T-helper 1 cell (primary cell): ENCODE measurements at places on chromosomes 4 and X.

DNA sequence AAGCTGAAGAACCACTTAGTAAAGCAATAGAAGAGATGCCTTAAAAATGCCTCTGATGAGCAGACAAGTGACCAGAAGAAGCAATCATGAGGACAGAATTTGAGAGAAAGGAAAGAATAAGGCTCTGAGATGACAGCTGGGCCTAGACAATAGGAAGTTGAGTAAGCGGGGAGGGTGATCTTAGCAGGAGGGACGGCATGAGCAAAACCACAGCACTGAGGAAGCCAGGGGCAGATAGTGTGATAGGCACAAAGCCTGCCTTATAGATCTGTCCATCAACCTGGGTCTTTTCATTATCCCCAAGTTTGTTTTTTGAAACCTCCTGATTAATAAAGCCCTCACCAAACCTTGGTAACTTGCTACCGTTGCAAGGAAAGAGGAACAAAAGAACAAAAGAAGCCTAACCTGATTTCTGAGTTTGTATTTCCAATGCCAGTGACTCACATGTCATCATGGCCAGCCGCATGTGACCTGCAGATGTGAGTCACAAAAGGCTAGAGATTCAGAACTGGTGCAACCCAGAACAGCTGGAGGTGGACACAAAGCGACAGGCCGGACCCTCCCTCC lies 55.7 kb upstream of the PPARGC1A start:
- DNase-seq, result no peak

DNA sequence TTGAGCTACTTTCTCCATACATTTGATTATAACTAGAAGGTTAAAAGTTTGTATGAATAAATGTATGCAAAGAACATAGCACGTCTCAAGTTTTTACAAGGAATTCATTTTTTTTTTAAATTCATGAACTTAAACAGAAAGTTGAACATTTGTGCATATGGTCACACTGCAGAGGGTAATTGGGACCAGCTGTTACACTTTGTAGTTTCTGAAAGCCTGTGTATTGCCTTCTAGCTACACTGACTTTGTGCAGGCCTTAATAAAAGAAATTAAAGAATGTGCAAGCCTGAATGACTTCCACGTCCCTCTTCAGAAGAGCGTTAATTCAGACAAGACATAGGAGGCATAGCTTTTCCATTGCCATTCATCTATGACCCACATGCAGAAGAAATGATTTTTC lies 153.1 kb upstream of the PCDH18 start:
- DNase-seq, result no peak

- no peak for DNase-seq
Observed at GRCh38 chrX:93419642-93420041, 253.7 kb downstream of the NAP1L3 start.

DNA sequence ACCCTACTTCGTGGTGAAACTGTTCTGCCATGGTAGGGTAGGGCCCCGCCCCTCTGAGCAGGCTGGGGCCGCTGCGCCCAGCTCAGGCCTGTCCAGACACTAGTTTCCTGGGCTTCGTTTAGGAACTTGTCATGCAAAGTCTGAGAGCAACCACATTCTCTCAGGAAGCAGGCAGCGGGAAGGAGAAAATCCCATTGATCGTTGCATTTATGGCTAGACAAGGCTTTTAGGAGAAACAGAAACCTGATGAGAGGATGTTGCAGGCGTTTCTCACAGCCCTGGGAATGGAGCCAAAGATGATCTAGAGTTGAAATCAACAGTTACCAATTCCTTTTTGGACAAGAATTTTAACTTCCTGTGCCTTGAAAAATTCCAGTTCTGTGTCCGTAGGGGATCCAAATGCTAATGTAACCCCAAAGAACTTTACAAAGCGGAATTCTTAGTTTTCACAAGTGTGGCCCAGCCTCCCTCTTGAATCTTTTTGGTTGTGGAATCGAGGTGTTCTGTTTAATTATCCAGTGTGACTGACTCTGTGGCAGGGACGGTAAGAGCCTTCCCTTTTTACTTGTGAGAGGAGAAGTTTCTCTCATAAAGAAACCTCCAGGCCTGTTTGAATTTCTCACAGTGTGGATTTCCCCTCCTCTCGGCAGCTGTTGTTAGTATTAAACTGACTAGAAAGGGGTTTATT lies 4.5 kb upstream of the CXCL9 start:
- no peak for DNase-seq

DNA sequence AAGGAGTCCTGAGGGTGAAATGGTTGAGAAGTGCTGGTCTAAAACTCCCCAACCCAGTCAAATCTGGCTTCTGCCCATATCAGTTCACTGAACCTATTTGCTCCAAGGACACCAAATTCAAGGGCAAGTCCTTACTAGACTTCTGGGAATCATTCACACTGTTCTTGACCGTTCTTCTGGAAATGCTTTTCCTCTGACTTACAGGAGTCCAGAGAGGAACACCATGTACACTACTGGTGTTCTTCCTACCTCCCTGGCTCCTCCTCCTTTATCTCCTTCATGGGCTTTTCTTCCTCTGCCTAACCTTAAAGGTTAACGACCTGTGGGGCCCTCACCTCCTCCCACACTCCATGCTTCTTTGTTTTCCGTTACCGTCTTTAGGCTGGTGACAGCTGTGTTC lies 281.3 kb downstream of the FRMPD4 start:
- DNase-seq, result no peak

- DNase-seq, result no peak
Observed at GRCh38 chr4:146032234-146032860, 93.7 kb upstream of the ZNF827 start.

DNA sequence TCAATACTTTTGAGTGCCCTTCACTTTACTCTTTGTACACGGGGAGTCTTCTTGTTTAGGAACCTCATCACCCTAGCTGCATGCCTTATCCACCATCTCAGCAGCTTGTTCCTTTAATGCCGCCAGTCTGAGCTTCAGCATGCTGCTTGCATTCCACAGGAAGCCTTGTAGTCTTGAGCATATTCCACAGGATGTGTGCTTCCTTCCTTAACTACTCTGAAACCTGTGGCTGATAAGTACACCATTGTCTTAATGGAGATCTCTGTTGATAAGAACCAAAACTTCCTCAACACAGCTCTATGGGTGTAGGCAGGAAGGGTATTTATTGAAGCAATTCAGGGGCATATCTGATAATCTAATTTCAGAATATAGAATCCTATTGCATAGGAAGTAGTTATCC lies 24.4 kb upstream of the CCNI start:
- no peak for DNase-seq

GRCh38 chr4:153467897-153468262 lies 1.7 kb downstream of the TMEM131L start:
- peak; percentile 58 for DNase-seq

DNA sequence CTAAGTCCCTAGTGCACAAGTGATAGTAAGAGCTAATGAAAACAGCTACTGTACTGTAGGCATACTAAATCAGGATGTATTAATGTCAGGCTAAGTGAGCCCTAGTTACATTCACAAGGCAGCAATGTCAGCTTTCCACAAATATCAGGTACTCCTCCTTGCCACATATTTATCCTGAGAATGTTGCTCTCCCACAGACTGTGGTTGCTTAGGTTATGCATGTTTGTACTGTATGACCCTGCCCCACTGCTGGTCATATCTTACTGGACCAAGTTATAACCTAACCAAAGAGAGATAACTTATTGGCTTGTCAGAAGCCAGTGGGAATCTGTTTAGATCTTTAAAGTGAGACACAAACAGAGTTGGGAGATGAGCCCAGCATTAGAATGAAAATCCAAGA lies 241.0 kb downstream of the SLC39A8 start:
- no peak for DNase-seq

DNA sequence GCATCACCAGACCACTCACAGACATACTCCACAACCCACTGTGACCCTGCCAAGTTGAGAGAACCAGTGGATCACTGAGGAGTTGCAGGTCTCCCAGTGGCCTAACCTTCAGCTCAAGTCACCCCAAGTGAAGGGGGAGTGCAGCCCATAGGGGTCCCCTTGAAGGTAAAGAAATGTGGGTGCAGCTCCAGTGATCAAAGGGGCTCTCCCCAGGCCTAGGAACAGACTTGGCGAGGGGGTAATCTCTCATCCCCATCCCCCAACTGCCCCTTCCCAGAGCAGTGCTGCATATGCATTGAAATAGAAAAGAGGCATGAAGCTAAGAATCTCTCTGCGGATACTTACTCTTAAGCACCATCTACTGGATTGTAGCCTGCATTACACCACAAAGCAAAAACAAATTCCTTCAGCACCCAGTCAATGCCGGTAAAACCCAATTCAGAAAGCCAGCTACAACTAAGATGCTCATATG lies 27.0 kb downstream of the MAGEE1 start:
- no peak for DNase-seq

DNA sequence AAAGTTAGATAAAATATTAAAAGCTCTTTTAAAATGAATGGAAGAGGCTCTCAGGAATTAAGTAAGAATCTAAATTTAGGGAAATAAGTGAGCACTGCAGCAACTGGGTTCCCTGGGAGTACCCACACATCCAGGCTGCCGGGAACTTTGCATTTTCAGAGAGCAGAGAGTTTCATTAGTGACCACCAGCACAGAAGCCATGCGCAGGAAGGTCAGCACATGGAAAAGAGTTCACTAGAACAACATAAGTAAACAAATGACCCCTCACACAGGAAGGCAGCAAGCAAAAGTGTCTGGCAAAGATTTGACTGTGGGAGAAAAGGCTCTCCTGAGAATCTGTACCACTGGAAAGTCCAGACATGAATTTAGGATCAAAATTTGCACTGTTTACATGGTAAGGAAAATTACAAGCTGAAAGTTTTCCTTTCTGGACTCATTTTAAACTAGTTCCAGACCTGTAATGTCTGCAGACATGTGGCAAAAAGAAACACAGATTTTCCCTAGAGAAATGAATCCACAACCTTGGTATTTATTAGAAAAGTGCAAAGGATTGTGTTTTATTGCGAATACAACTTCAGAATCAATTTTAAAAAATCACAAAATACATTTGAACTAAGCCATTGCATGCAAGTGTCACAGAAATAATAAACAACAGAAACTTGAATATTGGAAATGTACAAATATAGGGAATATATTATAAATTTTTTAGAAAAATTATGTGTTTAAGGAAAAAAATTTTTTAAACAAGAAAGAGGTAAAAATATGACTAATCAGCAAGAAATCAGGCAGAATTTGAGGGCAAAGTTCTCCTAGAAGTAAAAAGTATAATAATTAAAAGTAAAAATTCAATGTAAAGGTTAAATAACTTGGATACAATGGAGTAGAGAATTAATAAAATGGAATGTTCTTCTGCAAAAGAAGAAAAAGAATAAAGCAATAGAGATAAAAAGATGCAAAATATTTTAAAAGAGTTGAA lies 18.4 kb upstream of the MYOZ2 start:
- no peak for DNase-seq

DNA sequence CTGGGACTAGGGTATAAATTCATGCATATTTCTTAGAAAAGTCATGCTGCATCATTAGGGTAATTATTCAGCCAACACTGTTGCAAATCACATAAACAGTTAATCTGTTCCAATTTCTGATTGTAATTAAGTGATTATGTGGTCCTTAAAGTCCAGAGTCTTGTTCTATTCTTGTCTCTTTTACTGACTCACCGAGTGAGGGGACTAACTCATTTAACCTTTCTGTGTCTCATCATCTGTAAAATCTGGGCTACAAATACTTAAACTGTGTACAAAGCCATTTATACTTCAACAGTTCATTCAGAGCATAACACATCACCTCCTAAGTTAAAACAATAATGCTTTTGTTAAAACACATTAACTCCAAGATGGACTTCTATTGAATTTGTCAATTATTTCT lies 65.4 kb upstream of the KLHL13 start:
- DNase-seq, result no peak

DNA sequence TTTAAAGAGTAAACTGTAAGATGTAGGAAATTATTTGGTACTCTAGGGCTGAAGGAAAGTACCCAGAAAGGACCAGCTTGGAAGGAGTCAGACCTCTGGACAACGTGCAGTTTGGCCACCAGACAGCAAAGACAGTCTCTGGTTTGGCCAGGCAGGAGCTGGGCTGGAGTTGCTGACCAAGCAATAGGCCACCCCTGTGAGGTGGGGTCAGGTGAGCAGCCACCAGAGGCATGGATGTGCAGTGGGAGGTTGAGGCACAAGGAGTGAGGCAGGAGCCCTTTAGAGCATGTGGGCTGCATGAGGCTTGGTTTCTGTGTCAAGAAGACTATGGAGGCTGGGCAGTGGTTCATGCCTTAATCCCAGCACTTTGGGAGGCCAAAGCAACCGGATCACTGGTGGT lies 17.7 kb upstream of the MRFAP1 start:
- no peak for DNase-seq

GRCh38 chr4:121255986-121256750 lies 92.0 kb upstream of the TNIP3 start:
- no peak for DNase-seq

DNA sequence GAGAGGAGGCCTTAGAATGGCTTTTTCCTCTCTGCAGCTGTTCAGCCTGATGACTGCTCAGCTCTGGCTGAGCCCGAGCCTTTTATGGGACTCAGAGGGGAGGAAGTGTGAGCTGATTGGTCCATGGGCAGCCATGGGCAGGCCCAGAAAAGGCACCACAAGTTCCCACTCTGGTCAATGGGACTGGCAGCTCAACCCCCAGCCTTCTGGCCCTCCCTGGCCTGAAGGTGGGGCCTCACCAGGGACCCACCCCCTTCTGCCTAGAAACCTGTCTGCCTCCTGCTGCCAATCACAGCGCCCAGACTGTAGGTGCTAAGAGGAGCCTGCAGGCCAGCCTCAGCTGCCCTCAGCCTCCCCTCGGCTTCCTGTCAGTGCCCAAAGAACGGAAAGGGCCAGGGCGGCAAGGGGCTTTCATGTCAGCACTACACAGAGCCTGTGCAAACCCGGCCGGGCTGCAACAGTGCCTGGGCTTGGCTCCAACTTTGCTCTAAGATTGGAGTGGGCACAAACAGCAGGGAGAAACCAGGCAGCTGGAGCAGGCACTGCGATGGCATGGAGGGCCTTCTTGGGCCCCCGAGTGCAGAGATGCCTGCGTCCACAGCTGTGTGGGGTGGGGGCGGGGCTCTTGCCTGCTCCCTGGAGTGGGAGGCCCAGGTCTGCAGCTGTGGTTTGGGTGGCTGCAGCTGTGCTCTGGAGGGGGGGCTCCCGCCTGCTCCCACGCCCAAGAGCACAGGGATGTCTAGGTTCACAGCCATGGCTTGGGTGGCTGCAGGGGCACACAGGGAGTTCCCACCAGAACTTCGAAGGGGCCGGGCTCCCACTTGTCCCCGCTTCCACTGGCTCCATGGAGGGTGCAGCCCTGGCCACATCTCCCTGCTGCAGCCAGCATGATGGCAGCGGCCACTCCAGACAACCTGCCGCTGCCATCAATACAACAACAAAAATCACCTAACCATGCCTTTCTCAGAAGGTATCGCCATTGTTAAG lies 92.6 kb downstream of the NXF2 start:
- no peak for DNase-seq

DNA sequence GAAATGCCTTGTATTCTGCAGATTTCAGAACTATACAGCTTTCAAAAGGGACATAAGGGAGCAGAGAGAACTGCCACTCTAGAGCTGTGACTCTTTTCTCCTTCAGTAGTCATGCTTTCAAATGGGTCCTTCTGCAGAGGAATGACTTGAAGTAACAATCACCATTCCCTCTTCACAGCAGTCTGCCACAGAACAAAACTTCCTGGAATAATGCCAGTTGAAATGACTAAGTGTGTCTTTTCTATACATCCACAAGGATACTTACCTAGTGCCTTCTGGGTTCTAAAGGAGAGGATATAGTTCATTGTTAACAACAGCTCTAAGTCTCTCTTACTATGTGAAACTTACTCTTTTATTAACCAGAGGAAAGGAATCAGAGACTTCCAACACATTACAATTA lies 515.4 kb upstream of the ATOH1 start:
- no peak for DNase-seq
